Right lung (tissue), 10 donors: ENCODE measurements at places on chromosomes 11 and 22. TPM values are rescaled to one million over a fixed set of nuclear protein-coding genes. Genes with fewer than 3 reads are reported as not detected.

BIK gene
- 1.1 TPM for polyA plus RNA-seq

TMEM191C gene
- polyA plus RNA-seq: 2.1 TPM

- no peak for DNase-seq
Observed at GRCh38 chr11:134598368-134598767, 186.3 kb upstream of the B3GAT1 start.

DNA sequence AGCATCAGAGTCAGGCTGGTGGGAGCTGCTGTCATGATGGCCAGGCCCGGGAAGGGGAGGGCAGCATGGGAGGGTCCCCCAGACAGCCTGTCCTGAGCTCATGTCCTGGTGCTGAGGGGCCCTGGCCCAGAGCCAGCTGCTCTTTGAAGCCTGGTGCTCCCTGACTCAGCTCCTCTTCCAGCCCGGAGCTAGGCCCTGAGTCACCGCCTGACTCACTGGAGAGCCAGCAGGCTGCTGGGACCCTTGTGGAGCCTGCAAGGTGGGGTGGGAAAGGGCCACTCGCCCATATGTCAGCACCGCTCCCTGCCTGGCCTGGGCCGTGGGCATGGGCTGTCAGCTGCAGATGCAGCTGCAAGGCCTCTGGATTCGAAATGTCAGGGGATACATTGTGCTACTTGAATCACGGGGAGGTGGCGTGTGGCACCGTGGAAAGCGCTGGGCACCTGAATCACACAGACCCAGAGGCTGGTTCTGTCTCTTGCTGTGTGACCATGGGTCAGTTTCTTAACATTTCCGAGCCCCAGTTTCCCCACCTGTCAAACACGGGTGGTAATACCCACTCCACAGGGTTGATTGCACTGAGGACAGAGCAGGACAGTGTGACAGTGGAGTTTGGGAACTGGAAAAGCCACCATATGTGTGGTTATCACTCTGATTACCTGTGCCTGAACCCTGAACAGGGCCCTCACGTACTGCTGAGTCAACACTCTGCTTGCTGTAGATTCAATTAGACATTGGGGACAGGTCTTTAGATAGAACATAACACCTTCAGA lies 4.4 kb downstream of the CACNA1I start:
- no peak for DNase-seq

GRCh38 chr22:35099883-35100282 lies 33.9 kb downstream of the ISX start:
- no peak for DNase-seq

- DNase-seq: no peak
Observed at GRCh38 chr22:50082197-50082715, 3.0 kb downstream of the MLC1 start.

DNA sequence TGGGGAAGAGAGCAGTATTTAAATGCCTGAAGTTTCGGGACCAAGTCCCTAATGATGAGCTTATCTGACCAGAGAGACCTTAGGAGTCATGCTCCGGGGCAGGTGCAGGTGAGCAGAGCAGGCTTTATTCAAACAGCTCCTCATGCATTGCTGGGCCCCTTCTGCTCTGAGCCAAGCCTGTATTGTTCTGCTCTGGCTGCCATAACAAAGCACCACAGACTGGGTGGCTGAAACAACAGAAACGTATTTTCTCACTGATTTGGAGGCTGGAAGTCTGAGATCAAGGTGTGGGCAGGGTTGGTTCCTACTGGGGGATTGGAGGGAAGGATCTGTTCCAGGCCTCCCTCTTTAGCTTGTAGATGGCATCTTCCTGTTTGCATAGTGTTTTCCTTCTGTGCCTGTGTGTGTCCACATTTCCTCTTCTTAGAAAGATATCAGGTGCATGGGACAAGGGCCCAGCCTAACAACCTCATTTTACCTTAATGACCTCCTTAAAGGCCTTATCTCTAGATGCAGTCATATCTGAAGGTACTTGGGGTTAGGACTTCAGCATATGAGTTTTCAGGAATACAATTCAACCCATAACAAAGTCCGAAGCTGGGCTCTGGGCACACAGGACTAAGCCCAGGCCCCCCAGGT lies 97.1 kb upstream of the PARVA start:
- no peak for DNase-seq

- DNase-seq: no peak
Observed at GRCh38 chr22:43826142-43827002, 14.3 kb upstream of the EFCAB6 start.
